ENCODE measurements at places on chromosomes 13 and 19. TPM values are rescaled to one million over a fixed set of nuclear protein-coding genes. Genes with fewer than 3 reads are reported as not detected.
A peak's percentile ranks its signal among the peaks of the same experiment; 100 is the strongest.

The MEIOSIN gene
- not detected for polyA plus RNA-seq

- no peak for DNase-seq
Observed at GRCh38 chr13:30808600-30808999, 73.3 kb downstream of the ALOX5AP start.

DNA sequence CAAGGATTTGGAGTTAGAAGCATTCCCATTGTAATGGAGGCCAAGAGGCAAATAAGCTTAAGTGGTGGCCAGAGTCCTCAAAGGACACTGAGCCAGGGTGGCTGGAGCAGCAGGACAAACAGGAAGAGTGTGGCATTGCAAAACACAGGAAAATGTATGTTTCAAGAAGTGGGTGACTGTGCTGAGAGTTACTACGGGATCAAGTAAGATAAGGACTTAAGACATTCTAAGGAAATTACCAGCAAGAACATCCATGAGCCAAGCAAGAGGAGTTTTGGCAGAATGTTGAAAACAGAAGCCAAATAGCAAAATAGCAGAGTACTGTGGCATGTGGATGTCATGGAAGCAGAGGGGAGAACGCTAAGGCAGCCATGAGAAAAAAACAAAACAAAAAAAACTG lies 104.2 kb downstream of the RAP2A start:
- no peak for DNase-seq

GRCh38 chr19:43315851-43316250 lies 37.6 kb upstream of the CD177 start:
- DNase-seq: no peak

- no peak for DNase-seq
Observed at GRCh38 chr13:80462037-80462436, 121.1 kb upstream of the SPRY2 start.

The APOC4 gene
- polyA plus RNA-seq: not detected

The GAPDHS gene
- not detected for polyA plus RNA-seq

DNA sequence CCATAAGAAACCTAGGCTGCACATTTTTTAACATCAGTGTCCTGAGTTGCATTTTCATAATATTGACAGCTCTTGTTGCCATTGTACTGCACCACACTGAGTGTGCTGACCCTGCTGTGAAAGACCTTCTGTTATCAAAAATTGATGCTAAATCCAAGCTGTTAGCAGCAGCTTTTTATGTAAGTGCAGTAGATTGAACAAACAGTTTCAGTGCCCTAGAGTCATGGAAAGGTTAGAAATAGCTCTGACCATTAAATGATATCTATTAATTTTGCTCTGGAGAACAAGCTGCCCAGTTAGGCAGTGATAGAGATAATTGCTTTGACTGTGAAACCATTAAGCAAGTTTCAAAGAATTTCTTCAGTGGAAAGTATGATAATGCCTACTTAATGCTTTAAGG lies 1289.2 kb upstream of the PCDH20 start:
- DNase-seq: no peak

DNA sequence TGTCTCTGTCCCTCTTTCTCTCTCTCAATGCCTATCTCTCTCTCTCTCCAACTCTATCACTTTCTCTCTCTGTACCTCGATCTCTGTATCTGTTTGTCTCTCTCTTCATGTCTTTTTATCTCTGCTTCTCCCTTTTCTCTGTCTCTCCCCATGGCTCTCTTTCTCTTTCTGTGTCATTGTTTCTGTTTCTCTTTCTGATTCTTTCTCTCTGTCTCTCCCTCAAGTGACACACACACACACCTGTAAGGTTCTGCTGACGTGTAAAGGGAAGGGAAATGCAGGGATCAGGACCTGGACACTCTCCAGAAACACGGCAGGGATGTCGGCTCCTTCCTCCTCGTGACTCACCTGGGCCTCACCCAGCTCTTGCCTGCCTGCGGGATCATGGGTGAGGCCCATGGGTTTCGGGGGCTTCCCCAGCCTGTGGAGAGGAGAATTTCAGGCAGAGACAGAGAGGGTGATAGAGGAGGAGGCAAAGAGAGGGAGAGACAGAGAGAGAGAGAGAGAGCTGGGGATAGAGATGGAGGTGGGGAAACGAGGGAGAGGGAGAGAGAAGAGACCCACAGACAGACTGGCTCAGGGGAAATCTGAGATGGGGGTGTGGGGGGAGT lies 5.4 kb upstream of the PLAUR start:
- DNase-seq: peak; percentile 59

The SLC15A1 gene
- not detected for polyA plus RNA-seq

- no peak for DNase-seq
Observed at GRCh38 chr19:24059563-24060295, 27.3 kb upstream of the ZNF254 start.

GRCh38 chr13:94711561-94712286 lies 621 bp downstream of the SOX21 start:
- DNase-seq: peak; percentile 42

DNA sequence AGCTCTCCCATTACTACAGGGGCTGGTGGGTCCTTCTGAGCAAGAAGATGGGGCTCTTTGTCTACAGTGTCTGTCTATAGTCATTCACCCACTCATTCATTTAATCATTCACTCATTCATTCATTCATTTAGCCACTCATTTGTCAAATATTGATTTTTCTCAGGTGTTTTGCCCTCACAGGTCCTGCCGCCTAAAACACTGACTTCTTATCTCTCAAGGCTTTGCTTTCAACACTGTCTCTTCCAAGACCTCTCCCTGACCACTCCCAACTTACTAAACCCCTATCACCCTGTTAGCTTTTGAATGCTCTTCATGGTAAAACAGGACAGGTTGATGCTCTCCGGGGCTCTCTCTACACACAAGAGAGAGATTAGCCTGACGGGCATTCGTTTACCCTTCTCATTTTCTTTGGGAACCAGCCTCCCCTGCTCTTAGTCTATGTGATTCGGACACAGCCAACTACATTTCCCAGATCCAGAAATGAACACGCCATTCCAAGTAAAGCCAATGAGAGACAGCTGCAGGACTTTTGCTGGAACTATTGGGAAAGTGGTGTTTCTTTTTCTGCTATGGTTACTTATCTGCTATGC lies 22.7 kb downstream of the FAM187B start:
- DNase-seq: no peak

- no peak for DNase-seq
Observed at GRCh38 chr13:23175920-23176319, 4.9 kb upstream of the SGCG start.

The TNPO2 gene
- 52.5 TPM for polyA plus RNA-seq

DNA sequence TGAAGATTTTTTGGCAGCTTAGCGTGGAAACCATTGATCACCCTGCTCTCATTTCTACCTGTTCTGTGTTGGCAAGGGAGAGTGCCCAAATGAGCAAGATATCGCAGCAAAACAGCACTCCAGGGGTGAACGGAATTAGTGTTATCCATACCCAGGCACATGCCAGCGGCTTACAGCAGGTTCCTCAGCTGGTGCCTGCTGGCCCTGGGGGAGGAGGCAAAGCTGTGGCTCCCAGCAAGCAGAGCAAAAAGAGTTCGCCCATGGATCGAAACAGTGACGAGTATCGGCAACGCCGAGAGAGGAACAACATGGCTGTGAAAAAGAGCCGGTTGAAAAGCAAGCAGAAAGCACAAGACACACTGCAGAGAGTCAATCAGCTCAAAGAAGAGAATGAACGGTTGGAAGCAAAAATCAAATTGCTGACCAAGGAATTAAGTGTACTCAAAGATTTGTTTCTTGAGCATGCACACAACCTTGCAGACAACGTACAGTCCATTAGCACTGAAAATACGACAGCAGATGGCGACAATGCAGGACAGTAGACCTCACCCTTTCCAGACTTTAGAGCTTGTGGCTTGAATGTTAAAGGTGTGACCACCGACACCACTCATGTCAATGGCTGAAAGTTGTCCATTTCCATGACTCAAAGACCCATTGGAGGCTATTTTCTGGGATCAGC lies 5.8 kb downstream of the CEBPG start:
- DNase-seq: no peak

The GADD45GIP1 gene
- polyA plus RNA-seq: 28.2 TPM

GRCh38 chr13:61286148-61286745 lies 129.4 kb downstream of the PCDH20 start:
- DNase-seq: no peak

GRCh38 chr13:49411353-49411752 lies 32.5 kb downstream of the CAB39L start:
- DNase-seq: no peak

The ZNF813 gene
- 1.8 TPM for polyA plus RNA-seq

DNA sequence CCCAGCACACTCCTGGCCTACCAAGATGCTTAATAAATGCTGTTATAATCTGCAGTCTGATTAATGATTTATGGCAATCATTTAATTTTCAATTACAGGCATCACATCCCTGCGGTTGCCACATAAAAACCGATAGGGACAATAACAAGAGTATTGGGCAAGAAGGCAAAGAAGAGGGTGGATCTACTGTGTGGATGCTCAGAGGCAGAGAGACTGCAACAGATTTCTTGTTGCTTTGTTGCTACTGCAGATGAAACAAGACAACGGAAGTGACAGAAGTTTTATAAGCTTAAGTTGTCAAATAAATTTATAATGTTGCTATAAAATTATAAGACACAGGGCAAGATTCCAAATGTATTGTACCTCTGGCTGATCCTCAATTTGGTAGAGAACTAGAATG lies 154.8 kb downstream of the ABCC4 start:
- DNase-seq: no peak

The SOHLH2 gene
- 0.42 TPM for polyA plus RNA-seq

The SLAIN1 gene
- 0.54 TPM for polyA plus RNA-seq

DNA sequence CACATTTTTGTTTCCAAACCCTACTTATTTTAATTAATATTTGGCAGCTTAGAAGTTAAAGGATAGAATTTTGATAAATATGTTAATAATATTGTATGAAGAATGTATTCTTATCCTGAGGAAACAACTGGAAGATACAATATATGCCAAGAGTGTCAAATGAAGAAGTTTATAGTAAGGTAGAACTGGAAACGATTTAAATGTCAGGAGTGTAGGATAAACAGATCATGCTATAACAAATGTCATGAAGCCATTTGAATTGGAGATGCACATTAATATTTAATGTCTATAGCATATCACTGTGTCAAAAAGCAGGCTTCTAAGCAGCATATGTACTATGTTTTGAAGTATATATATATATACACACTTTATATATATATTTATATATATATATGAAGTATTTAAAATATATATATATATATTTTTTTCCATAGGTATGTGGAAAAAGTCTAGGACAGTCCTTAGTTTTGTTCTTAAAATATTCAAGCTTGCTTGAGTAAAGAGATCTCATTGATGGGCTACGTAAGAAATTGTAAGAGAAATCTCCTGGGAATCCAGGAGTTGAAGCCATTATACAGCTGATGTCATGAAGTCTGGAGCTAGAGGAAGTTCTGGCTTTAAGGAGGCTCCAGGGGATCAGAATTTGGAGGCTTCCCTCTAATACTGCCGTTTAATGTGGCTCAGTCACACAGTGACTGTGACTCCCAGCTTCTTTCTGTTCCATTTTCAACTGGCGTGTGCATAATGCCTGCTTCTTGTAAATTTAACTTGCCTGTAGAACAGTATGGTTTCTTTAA lies 79.9 kb upstream of the MYCBP2 start:
- no peak for DNase-seq

- peak; percentile 89 for DNase-seq
Observed at GRCh38 chr19:1173845-1174809, at the start of gene SBNO2. TSS of gene SBNO2 (minus strand) at chr19:1174268. CDS start at chr19:1154276, 19,992 bp downstream.

GRCh38 chr19:20661150-20661819 lies at the start of gene ZNF626:
TSS of gene ZNF626 (minus strand) at chr19:20661571. CDS start at chr19:20661446, 125 bp downstream.
- peak; percentile 99 for DNase-seq

The SSC5D gene
- polyA plus RNA-seq: 2.1 TPM

The RFPL4A gene
- polyA plus RNA-seq: not detected

The IGFL1 gene
- polyA plus RNA-seq: not detected

- DNase-seq: no peak
Observed at GRCh38 chr19:8333767-8334457, 9.2 kb downstream of the KANK3 start.

The PSMD8 gene
- polyA plus RNA-seq: 366 TPM

DNA sequence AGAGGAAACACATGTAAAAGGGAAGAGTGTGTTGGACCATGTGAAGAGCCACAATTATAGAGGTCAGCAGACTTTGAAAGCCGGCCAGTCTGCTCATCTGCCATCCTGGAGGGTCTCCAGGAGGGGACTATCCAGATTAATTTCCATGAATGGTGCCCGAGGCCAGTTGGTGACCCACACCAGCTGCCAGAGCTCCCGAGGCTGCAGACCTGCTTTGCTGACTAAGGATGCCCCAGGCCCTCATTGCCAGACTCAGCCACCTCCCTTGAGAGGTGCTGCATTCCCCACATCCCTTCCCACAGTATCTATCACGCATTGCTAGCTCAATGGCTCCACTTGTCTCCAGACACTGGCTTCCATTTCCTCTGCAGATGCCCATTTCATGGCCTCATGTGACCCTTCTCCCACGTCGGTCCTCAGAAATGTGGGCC lies 110.3 kb downstream of the NALCN start:
- no peak for DNase-seq

The RAX2 gene
- not detected for polyA plus RNA-seq
